Right kidney (tissue), 9 donors: ENCODE measurements at places on chromosomes 1 and 21.

DNA sequence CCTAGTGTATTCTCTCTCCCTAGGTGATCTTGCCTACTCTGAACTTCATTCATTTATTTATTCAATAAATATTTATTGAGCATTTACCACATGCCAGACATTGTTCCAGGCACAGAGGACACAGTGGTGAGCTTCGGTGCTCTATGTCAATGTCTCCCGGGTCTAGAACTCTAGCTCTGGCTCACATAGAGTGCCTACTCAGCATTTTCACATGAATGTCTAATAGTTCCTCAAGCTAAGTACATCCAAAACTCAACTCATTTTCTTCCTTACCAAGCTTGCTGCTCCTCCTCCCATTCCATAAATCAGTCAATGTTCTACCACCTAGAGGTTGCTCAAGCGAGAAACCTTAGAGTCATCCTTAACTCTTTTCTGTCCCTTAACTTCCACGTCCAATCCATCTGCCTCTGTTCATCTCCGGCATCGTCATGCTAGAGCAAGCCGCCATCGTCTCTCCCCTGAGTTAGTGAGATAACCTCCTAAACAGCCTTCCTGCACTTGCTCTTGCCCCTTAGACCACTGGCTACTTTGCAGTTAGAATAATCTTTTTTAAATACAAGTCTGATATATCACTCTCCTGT, 67.5 kb downstream of the TMEM53 start:
- DNase-seq, result no peak

- DNase-seq, result no peak
Observed at GRCh38 chr1:182615468-182616129, 11.4 kb upstream of the RGS16 start.

DNA sequence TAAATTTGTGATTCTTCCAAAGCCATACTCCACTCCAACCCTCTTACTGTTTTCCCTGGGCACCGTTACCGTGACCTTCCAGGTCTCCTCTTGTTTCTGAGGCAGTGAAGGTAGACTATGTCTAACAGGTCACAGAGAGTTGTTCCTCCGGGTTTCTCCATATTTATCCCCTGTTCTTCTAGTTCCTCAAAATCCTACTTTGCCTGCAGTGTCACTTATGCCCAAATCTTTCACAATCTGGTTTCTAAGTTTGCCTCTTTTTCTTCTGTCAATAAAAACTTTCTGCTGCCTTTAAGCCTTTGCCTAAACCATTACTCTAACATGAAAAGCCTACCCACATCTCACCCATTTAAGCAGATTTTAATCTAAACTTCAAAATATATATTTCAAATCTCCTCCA, 87.7 kb downstream of the C4BPA start:
- no peak for DNase-seq

DNA sequence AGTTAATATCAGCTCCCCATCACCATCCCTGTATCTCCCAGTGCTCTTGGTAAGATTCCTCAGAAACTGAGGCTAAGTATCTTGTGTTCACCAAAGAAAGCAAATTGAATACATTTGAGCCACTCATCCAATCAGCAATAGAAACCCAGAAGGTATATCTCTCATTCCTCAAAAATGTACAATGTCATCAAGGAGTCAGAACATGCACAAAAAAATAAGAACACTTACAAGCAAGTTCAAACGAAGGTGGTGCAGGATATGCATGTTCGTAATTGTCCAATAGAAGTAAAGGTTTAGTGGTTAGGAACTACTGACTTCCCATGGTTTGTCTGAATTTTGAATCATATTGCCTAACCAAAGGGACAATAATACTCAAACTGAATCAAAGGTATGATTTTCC, 24.3 kb downstream of the RXRG start:
- DNase-seq, result no peak

DNA sequence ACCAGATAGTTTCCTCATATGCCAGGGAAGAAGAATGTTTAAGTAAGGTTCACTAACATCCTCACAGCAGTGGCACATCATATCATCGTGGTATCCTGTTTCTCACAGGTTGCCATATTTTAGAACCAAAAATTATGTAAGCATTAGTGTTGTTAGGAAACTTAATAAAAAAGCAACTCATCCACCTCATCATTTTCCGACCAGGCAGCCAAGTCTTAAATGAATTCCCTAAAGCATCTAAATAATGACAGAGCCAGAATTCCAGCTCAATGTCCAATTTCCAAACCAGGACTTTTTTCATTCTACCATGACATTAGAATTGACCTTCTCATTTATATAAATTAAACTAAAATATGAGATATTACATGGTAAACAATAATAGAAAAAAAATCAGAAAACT, 272.7 kb downstream of the NTNG1 start:
- no peak for DNase-seq

DNA sequence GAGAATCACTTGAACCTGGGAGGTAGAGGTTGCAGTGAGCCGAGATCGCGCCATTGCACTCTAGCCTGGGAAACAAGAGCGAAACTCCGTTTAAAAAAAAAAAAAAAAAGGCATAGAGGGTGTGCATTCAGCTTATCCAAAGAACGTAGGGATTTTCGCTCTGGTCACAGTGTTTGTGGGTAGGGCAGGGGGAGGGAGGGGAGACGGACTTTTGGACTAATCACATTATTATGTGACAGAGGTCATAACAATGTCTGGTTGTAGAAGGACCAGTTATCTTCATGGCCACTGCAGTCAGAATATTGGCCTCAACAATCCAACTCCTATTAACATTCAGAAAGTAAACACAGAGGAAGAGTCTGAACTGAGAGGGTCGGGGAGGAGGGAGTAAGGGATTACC, 25.7 kb downstream of the RHOU start:
- no peak for DNase-seq

DNA sequence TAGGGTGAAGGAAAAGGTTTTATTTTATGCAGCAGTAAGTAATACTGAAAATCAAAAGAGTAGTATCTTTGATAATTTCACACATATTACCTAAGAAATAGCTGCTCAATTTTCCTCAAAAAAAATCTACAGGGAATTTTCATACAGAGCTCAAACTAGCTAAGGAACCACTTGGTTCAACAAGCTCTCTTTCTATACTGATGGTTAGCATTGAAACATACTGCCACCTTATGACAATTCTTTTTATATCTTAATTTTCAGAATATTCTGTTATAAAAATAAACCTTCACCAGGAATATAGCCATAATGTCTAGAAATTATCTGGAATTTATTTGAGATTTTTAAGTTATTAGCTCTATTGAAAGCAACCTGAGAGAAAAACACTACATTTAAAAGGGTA, 142.1 kb downstream of the DPYD start:
- DNase-seq, result no peak

GRCh38 chr1:54968551-54968950, 11.9 kb upstream of the TMEM61 start:
- DNase-seq, result no peak

- DNase-seq, result no peak
Observed at GRCh38 chr1:232127190-232127589, 500.6 kb downstream of the DISC1 start.

DNA sequence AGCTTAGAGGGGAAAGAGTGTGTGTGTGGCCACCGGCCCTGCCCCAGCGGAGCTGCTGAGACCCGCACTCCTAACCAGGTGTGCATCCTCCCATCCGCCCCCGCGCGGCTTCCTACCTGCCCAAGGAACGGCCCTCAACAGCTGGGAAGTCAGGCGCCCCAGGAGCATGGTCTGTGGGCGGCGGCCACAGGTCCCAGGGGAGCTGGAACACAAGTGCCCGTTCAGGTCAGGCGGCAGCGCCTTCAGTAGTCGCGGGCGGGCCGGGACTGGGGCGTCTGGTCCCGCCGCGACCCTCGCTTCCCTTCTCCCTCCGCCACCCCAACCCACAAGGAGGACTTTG, 448 bp downstream of the AURKAIP1 start:
- DNase-seq, result no peak

DNA sequence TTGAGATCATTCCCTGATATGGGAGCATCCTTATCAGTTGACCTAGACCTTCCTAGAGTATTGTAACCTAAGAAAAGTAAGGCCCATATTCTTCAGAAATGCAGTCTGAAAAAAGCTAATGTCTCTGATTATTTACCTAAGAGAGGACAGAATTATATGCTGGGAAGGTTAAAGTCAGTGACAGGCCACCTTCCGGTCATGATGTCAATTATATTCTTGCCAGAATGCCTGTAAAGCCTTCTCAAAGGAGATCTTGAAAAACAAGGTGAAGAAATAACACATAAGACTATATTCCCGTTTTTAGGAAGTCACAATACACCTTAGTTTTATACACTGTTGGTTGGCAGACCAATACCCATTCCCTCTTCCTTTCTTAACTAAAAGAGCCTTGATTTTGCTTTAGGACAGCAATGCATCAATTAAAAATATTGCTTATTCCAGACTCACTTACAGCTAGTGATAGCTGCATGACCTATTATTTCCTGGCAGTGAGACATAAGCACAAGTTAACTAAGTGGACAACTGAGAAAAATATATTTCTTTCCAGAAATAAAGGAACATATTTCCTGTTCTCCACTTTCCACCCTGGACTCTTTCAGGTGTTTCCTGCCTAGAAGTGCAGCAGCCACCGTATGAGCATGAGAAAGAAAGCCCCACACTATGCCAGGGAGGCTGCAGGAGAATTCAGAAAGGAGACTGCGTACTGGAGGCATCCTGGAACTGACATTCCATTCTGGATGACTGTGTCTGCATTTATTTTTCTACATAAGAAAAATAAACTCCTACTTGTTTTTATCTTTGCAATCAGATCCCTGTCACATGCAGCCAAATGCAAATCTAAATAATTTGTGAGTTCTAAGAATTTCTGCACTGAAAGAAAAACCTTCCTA, 332.9 kb upstream of the PTBP2 start:
- DNase-seq, result peak; percentile 9

DNA sequence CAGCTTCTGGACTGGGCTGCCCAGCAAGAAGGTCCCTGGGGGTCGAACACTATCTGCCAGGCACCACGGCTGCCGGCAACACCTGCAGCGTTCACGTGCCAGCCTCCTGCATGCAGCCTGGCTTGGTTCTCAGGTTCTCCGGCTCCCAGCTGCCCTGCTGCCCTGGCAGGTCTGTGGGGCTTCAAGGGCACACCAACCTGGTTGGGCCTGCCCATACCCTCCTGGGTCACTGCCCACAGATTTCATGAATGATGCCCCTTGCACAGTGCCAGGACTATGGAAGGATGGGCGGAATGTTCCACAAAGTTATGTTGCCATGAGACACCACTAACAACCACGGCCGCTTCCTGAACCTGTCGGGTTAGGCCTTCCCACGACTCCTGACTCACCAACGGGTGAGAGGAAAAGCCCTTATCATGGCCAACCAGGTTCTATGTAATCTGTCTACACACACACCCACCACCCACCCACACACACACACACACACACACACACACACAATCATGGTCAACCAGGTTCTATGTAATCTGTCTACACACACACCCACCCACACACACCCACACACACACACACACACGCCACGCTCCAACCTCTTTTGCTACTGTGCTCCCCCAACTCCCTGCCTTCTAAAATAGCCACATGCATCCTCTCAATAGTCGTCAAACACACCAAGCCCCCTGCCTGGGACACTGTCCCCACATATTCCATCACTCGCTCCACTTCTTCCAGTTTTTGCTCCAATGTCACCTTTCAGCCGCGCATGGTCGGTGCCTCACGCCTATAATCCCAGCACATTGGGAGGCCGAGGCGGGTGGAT, 32.2 kb downstream of the HSPG2 start:
- no peak for DNase-seq

DNA sequence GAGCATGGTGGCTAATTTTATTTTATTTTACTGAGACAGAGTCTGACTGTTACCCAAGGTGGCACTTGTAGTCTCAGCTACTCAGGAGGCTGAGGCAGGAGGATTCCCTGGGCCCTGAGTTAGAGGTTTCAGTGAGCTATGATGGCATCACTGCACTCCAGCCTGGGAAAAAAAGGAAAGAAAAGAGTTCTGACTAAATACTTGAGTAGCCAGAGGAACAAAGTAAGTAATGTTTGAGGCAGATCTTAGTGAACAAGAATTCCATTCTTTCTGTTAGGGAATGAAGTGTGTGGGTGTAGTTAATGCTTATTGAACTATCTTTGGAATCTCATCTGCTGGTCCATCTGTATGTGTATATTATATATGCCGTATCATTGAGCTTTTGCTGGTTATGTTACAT, 13.1 kb upstream of the EVI5 start:
- no peak for DNase-seq
